ENCODE measurements at places on chromosomes 12 and 14. TPM values are rescaled to one million over a fixed set of nuclear protein-coding genes. Genes with fewer than 3 reads are reported as not detected.

The SLC16A7 gene
- 2.2 TPM for total RNA-seq

The SIRT4 gene
- total RNA-seq, result 2.1 TPM

The NGB gene
- total RNA-seq, result 0.11 TPM

DNA sequence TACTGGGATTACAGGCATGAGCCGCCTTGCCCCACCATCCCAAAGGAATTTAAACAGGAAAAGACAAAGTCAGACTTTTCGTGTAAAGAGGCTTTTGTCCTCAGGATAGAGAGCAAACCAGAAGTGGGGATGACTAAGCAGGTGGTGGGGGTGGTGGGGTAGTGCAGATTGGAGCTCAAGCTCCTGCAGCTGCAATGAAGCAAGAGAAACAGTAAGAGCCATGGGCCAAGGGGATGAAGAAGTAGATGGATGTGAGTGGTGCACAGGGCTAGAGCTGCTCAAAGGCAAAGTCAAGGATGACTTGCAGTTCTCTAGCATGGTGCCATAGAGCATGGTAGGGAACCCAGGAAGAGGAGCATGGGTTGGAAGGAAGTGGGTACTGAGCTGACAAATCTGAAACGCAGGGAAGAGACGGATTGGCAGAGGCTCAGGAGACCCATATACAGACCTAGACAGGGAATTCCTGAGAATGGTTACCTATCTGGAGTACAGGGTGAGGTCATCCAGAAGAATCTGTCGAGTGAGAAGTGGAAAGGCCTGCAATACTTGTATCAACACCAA, 11.4 kb upstream of the RNF34 start:
- no peak for DNase-seq
- no peak overlapping the region for H3K4me3 ChIP-seq
- peaks cover 4% of the 10 kb centered on the region for H3K4me1 ChIP-seq
- no peaks in the 10 kb centered on the region for H3K27me3 ChIP-seq
- no peaks in the 10 kb centered on the region for H3K36me3 ChIP-seq

DNA sequence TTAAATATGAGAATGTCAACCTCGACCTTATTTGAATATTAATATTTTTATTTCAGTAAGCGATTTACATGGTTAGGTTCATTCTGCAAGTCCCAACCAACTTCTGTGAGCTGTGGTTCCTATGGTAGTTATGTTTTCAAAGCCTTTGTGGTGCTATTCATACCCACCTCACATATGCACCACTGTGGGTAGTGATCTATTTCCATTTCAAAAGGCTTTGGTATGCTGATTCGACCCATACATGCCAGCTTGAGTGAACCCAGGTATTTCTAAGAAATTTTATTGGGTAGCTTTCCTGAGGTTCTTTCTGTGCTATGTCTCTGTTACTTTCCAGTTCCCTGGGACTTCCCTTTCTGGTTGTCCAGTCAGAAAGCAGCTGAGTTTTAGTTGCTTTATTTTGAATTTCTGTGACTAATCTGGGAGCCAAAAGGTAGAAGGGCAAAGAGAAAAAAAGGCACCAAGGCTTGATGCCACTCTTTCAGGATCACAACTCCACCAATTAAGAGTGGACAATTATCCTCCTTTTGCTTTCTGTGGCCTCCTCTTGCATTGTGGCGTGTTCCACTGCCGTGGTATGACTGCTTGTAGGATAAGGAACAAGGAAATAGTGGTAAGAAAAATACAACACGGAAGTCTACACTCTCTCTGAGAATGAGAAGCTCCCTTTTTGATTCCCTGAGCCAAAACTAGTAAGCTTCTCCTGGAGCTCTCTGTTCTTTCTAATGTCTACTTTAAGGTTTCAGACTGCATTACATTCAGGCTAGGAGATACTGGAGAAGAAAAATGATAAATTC, 729.1 kb downstream of the NOVA1 start:
- H3K27ac ChIP-seq, result no peak overlapping the region
- peaks cover 4% of the 10 kb centered on the region for H3K4me1 ChIP-seq
- no peaks in the 10 kb centered on the region for H3K36me3 ChIP-seq
- DNase-seq, result no peak
- H3K27me3 ChIP-seq, result no peaks in the 10 kb centered on the region
- H3K4me3 ChIP-seq, result no peak overlapping the region

GRCh38 chr12:108950991-108951739, 69.7 kb downstream of the SVOP start:
- no peaks in the 10 kb centered on the region for H3K4me1 ChIP-seq
- no peak overlapping the region for H3K4me3 ChIP-seq
- H3K27me3 ChIP-seq, result no peaks in the 10 kb centered on the region
- H3K36me3 ChIP-seq, result no peaks in the 10 kb centered on the region
